ENCODE measurements at places on chromosomes 4 and X.

- peak; percentile 34 for DNase-seq
These were observed 7.2 kb downstream of the GSTCD start for GRCh38 chr4:105715692-105716278.

DNA sequence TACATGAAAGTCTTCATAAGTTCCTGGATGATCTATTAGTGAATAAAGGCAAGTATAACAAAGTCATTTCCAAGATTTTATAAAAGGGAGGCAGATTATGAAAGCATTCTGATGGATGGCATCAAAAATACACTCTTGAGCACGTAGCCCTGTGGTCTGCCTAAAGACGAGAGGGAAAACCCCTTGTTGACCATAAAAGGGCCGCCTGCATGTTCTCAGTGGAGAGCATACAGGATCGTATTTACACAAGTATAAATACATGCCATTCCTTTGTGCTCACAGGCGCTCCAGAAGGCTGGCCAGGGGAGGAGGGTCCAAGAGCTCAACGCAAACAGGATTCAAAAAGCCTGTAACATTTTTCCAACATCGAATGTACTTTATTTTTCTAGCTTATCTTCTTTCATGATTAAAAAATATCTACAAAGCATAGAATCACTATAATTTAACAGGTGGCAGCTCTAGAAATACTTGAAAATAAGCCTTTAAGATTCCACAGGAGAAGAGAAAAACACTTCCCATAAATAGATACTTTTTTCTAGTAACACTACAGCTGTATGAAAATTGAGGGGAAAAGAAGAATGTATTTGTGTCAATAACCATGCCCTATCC, 29.6 kb downstream of the PDGFC start:
- no peak for DNase-seq

- no peak for DNase-seq
These were observed 5.4 kb upstream of the PDLIM5 start for GRCh38 chr4:94446386-94446785.

- no peak for DNase-seq
These were observed 197.2 kb downstream of the BANK1 start for GRCh38 chr4:101987623-101988243.

DNA sequence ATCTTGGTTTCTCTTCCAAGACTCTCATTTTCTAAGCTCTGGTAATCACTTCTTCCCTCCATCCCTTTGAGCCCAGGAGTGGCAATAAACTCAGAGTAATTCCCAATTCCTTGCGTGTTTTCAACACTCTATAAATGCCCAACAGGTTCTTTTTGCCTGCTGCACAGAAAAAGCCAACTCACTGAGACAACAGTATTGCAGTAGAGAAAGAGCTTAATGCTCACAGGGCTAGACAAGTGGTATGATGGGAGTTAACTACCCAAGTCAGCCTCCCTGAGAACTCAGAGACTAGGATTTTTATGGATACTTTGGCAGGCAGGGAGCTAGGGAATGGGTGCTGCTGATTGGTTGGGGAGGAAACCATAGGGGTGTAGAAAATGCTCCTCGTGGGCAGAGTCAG, 103.4 kb downstream of the MTNR1A start:
- no peak for DNase-seq

GRCh38 chr4:41477181-41477905, 60.6 kb upstream of the LIMCH1 start:
- DNase-seq = no peak

GRCh38 chrX:12972878-12973560, 1.9 kb upstream of the TMSB4X start:
- DNase-seq = no peak

DNA sequence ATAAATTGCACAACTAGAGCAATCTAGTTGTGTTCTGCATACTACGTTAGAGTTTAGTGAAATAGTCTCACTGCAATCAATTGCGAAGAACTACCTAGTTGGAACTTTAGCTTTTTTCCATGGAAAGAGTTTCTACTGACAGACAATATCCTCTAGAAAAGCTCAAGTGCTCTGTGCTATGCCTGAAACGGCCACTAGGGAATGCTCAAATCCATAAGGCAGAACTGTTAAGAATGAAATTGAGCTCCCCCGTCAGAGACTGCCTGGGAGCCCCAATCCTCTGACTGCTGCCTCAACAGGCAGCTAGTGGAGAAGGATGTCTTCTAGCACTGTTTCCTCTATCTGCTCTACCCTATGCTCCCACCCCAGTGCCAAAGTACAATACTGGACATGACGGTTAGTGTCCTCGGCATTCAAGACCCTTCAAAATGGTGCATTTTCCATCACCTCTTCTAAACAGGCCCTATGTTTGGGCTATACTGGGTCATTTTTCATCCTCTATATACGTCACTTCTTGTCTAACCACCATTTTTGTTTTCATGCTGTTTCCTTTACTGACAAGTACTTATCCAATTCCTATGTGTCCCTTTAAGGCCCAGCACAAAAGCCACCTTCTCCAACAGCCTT, 35.3 kb downstream of the FRMD7 start:
- peak; percentile 68 for DNase-seq

DNA sequence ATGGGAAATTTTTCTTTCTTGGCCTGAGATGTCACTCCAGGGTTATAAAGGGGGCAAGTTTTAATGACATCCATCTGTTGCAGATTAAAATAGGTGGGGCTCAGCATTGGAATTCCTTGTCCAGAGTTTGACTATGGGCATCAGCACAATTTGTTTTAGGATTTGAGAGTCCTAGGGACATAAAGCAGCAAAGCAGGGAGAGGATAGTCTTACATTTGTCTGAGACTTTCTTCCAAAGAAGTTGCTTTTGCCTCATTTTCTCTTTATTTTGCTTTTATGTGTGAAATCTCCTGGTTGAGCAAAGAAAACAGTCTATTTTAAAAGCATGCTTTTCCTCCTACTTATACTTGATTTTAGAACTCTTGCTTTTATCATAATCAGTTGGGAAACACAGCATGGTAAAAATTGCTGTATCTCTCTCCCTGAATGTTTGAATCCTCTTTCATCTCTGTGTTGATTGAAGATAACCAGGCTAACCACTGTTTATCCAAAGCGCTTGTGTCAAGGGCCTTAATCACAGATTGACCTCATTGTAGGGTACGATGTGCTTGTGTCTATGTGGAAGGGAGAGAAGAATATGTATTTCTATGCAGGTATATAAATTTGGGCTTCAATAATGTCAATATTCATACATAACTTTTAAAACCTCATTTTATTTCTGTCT, 121.5 kb downstream of the ANK2 start:
- no peak for DNase-seq

DNA sequence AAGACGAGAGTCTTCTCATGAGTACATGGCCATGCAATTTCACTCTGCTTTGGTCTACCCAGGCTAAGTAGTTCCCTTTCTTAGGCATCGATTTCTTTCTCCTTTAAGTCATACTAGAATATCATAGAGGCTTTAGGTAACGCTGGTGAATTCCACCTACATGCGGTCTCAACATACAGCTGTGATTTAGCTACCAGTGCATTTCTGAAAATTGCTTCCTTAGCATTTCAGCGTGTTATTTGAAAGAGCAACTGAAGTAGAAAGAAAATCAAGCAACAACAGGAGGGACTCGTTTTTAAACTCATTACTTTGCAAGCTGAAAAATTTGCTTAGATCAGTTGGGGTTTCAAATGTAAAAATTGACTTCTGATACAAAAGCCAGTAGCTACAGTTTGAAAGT, 48.1 kb upstream of the RASGEF1B start:
- DNase-seq = no peak

Data from NCI-H1436 (cell line).